ENCODE measurements at places on chromosomes 1 and 21.

GRCh38 chr1:227059076-227059475, 119.0 kb downstream of the COQ8A start:
- DNase-seq = no peak

DNA sequence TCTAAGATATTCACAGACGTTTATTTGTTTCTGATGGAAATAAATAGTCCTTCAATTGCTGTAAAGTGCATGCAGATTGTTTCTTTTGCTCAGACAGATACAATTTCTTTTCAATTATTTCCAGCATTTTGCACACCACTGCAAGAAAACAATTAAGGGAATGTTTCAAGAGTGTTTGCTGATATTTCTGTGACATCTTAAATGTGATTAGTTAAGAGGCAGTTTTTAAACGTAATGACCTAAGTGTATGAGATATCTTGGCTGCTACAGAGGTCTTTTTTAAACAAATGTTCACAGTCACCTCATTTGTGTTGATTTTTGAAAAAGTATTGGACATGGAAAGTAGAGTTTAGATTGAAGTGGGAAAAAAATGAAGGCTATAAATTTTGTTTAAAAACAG, 262.3 kb upstream of the BRINP3 start:
- no peak for DNase-seq

DNA sequence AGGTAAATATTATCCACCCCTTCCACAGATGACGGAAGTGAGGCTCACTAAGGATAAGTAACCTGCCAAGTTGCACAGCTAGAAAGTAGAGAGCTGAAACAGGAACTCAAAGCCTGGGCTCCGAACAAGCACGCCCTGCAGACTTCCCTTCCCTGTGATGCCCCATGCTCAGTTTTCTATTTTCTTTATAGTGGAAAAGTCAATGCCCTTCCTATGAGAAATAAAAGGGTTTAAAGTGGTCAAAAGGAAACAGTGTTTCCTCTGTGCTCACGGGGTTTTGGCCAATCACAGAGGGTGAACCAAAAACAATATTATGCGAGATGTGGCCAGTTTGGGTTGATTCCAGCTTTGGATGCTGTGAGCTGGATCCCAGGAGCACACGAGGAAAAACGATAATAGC, 44.5 kb downstream of the DDR2 start:
- no peak for DNase-seq

DNA sequence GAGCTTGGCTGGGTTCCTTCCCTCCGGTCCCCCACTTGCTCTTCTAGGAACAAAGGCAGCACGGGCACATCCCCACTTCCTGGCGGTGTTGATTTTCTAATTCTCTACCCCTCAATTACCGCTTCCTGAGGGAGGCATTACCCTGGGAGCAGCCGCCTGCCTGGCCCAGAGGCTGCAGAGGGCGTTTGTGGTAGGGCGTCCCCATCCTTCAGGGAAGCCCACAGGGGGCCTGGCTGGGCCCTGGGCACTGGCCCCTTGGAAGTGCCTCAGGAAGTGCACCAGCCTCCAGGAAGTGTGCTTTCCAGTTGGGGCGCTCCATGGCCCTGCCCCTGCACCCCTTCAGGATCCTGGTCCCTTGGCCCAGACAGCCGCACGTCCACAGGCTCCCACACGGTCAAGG, 42.1 kb upstream of the CASZ1 start:
- DNase-seq = no peak

- no peak for DNase-seq
Measured at GRCh38 chr21:29382030-29382654, 83.4 kb downstream of the BACH1 start.

GRCh38 chr1:227323171-227323966, 5.1 kb upstream of the CDC42BPA start:
- DNase-seq = no peak

DNA sequence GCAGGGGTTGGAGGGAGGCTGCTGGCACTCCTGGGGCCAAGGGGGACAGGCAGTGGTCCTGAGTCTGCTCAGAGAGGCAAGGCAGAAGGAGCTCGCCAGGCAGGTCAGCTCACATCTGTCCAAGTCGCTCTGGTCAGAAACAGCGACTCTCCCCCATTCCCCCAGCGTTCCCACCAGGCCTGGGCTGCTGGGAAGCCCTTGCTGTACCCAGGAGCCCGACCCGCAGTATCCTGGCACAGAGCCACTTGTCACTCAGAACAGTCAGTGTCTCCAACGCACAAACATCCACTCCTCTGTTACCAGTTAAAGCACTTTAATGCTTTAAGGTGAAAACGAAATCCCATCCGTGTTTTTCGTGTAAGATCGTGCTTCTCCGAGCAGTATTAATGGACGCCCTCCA, 16.6 kb upstream of the CCDC27 start:
- DNase-seq = no peak

All from activated CD4-positive, alpha-beta T cell treated with anti-CD3 and anti-CD28 coated beads for 4 hours (primary cell).